ENCODE measurements at places on chromosomes 4 and X.
A peak's percentile ranks its signal among the peaks of the same experiment; 100 is the strongest.

GRCh38 chr4:168812806-168813205 lies 197.2 kb downstream of the CBR4 start:
- no peak for DNase-seq

DNA sequence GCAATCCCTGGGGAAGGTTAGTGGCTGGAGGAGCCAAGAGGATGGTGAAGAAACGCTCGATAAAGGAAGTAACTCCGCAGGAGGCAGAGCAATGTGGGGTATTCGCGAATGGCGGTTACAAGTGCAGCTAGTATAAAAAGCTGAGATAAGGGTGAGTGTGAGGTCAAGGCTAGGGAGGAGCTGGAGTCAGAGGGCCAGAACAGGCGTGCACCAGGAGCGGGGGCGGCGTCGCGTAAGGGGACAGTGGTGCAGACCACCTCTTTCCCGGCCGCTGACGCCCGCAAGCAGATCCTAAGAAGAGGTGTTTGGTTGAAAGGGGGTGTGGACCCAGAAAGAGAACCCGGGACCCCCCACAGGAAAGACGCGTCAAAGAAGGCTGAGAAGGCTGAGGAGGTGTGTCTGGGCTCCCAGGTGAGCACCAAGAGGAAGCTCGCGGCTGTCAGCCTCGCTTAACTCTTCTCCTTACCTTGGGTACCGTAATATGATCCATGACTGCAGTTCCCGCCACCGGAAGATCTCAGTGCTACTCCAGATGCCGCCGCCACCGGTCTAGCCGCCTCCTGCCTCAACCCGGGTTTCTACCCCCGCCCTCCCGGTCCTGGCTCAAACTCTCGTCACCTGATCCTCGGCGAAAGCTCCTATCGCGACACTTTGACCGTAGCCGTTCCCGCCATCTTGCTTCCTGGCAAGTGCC lies at the start of gene MTMR8:
MTMR8 (minus strand) TSS at position 579 of the 694 bp plus-strand sequence; CDS start at position 490, 89 bp downstream.
- peak; percentile 83 for DNase-seq

- no peak for DNase-seq
Measured at GRCh38 chr4:1469607-1470392, 63.6 kb upstream of the NKX1-1 start.

DNA sequence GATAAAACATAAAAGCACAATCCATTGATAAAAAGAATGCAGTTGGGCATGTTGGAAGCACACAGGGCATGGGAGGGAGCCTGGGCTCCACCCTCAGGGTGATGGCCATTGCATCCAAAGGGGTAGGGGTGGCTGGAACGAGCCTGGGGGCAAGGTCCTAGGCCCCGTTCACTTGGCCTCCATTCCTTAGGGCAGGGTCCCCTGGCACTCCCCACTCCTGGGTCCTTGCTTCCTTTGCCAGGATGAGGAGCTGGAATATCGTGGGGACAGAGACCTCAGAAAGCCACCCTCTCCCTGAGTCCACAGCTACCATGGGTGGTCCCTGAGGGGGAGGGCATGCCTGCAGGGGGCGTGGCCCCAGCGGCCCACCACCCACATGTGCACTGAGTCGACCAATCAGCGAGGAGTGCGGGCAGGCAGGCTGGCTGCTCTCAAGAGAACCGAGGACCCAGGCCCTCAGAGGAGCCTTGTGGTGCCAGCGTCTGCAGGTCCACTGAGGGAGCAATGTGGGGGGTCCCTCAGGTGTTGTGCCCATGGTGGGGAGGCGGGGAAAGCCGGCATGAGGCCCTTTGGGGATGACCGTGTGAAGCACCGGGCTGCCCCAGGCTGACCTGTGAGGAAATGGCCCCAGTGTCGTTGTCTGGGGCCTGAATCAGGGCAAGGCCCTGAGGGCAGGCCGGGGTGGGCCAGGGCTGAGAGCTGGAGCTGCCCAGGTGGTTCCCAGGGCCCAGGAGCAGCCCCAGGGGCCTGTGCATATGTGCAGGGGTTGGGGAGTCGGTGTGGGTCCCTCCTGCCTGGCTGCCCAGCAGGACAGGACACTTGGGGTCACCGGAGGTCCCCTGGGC lies 78.6 kb upstream of the AMELX start:
- DNase-seq: no peak

- no peak for DNase-seq
Measured at GRCh38 chrX:142054094-142054493, 150.4 kb downstream of the MAGEC1 start.

DNA sequence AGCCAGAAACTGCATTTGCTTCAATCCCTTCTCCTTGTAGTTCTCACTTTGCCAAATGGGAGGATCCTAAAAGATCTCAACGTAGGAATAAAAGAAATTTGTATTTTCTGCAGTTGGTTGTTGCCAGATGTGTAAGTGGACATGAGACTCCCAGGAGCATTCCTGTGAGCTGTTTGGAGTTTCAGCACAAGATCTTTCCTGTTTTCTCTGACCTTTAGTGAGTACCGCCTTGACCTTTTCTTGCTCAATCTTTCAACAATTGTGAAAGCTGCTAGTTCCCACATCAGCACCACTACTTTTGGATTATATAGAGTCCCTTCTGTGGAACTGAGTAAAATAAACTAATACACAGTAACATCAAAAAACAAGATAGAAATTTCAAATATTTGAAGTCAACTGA lies 683.8 kb upstream of the PABPC4L start:
- no peak for DNase-seq

- DNase-seq: no peak
Measured at GRCh38 chrX:148159796-148160195, 178.7 kb downstream of the FMR1NB start.

GRCh38 chr4:174940002-174940401 lies 21.8 kb downstream of the ADAM29 start:
- DNase-seq: no peak

GRCh38 chr4:153223930-153224329 lies 19.7 kb downstream of the TRIM2 start:
- DNase-seq: no peak

DNA sequence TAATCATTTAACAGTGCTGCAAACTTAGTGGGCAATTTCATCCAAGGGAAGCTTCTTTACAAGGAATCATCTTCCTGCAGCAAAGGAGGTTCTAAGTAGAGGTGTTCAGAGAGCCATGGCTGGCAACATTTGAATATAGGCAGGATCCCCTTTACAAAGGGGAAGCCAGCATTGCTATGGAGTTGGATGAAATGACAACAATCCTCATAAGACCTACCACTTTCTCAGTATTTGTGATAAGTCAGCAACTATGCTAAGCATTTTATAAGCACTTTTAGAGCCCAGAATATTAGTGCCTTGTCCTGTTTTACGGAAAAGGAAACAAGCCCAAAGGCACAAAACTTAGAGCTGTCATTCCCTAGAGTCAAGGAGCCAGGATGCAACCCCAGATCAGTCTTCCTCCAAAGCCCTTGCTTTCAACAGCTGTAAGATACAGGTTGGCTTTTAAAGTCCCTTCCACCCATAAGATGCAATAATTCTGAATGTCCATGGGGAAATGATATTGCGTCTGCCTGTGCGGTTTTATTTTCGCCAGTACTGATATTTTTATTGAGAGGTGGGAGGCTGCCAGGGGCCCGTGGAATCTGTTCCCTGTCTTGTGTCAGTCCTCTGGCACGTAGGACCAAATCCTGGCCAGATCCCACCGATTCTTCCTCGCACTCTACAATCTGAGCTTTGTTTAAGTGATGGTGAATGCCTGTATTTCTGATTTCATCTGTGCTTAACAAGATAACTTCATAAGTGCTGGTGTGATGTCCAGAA lies 59.1 kb downstream of the SMIM20 start:
- no peak for DNase-seq
